Hypothalamus (tissue), 51 donors: ENCODE measurements at places on chromosomes 7 and 10.

DNA sequence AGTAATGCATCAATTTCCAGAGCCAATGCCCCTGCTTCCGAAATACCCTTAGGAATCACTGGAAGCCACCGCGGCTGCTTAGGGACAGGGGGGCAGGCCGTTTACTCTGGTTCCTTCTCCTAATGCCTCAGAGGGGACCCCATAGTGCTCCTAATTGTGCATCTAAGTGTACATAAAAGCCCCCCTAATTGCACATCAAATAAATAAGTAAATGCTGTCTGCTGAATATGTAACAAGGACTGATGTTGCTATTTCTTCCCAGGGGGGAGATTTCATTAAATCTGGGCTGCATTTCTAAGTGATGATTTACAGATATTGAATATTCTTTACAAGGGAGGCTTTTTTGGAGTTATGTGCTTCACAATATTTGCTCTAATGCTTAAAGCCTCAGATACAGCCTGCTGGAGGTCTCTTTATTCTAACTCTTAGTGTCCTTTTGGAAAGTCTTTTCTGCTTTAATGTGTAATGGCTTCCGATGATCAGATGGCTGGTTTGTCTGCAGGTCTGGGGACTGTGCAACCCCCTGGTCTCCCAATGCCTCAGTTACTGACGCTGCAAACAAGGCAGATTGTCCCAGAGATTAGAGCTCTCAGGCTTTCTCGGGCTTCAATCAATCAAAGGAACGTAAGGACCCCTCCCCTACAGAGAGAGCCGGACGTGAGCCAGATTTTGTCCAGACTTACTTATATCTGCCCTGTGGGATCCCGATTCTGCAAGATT lies 143.0 kb downstream of the PRPF18 start:
- no peak for DNase-seq

GRCh38 chr10:43151371-43151770 lies 13.1 kb downstream of the CSGALNACT2 start:
- DNase-seq, result no peak

GRCh38 chr7:47292832-47293309 lies 289.0 kb downstream of the TNS3 start:
- no peak for DNase-seq

DNA sequence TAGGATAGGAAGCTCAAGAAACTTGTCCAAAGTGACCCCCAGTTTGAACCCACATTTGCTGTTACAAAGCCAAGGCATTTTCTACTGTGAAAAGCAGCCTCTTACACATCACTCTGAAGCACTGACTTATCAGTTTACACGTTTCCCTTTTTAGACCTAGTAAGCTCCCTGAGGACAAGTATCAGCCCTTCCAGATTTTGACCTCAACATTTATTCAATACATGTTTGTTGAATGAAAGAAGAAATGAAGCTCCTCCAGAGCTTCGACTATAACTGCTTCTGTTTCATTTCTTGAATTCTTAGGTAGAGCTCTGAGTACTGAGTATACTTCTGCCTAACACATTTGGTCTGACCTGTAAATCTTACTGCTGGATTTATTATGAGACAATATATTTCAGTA lies 2.7 kb downstream of the WASL start:
- DNase-seq, result no peak

DNA sequence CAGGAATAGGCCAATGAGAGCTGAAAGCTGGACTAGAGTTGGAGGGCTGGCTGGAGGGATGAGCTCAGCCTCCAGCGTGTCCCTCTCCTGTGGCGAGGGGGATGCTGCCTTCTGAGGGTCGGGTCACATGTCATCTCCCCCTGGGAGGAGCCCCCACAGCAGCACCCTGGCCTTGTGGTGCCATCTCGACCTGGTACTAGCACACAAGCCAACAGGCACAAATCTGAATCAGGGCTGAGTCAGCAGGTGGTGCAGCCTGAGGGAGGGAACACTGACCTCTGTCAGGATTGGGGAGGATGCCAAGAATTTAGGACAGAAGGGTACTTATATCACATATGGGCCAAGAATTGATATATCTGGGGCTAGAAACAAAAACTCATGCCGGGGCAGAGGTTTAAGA lies 280.4 kb downstream of the CELF2 start:
- no peak for DNase-seq

GRCh38 chr7:101951757-101952156 lies 134.3 kb downstream of the CUX1 start:
- DNase-seq, result no peak

- no peak for DNase-seq
Measured at GRCh38 chr10:43210556-43210955, 56.3 kb downstream of the RASGEF1A start.

GRCh38 chr7:11175887-11176286 lies 202.2 kb downstream of the PHF14 start:
- no peak for DNase-seq

- no peak for DNase-seq
Measured at GRCh38 chr10:16519908-16520861, 1.5 kb downstream of the C1QL3 start.

DNA sequence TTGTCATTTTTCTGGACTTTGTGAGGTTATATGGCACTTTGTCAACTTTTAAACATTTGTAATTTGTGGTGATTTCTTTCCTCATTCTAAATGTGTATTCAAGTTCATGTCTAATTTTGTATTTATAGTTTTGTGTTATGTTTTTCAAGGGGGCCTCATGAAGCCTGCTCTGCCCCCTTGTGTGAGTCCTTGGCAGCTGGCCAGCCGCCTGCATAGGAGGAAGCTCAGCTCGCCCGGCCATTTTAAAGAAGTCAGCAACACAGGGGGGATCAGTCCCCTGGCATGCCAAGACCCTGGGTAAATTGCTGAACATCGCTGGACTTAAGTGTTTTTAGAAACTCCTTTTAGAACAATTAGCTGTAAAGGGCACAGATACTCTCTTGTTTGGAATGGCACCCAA lies 123.0 kb downstream of the ANLN start:
- DNase-seq, result no peak

GRCh38 chr7:155224116-155224811 lies 73.4 kb upstream of the INSIG1 start:
- no peak for DNase-seq

DNA sequence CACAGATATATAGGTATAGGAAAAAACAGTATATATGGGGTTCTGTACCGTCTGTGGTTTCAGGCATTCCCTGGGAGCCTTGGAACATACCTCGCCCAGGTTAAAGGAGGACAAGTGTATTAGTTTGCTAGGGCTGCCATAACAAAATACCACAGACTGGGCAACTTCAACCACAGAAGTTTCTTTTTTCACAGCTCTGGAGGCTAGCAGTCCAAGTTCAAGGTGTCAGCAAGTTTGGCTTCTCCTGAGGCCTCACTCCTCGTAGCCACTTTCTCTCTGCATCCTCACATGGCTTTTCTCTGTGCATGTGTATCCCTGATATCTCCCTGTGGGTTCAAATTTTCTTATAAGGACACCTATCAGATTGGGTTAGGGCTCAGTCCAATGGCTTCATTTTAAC lies 189.1 kb downstream of the DNAH11 start:
- no peak for DNase-seq

GRCh38 chr7:84422790-84423189 lies 228.2 kb upstream of the SEMA3A start:
- DNase-seq, result no peak

DNA sequence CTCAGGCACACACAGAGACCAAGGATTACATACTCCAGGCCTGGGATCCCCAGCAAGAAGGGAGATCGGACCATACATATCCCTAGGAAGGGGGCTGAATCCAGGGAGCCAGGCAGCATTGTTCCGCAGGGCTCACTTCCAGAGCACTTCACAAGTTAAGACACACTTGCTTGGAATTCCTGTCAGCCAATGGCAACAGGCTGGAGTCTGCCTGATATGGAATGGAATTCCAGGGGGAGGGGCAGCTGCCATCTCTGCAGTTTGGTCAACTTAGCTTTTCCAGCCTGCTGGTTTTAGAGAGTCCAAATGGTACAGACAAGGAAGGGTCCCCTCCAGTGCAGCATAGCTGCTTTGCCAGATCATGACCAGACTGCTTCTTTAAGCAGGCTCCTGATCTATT lies 290.0 kb upstream of the GLI3 start:
- no peak for DNase-seq

DNA sequence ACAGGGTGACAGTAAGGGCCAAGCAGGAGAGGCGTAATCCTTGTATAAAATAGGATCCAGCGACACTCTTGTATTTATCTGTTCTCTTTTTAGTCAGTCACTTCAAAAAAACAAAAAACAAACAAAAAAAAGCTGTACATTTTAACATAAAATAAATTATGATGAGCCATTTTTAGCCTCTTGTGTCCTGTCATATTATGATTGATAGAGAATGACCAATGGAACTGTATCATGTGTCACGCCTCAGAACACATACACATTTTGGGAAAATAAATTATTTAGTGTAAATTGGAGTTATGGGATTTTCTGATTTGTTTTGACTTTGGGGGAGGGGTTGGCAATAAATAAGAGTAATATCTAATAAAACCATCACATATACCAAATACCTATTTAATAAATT lies 79.3 kb upstream of the SAMD8 start:
- DNase-seq, result no peak

- DNase-seq, result no peak
Measured at GRCh38 chr7:133528796-133529195, 275.9 kb downstream of the EXOC4 start.
